ENCODE measurements at places on chromosomes 5 and 9.

DNA sequence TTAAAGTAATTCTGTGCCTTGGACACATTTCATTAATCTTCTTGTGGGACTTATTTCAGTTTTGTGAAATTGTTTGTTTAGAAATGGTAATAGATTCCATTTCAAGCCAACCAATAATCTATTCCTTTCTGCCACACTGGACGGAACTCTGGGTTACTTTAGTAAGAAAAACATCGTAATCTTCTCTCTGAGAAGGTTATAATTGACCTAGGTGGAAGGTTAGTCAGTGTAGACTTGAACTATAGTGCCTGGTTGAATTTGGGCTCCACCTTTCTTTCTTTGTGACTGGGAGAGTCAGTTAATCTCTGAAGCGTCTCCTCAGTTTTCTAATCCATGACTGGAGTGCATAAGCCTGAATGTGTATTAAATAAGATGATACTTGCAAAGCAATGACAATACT is 89.7 kb upstream of the PRLR start:
- no peak for DNase-seq

- no peak for DNase-seq
Measured at GRCh38 chr5:14767053-14767452, 102.5 kb downstream of the OTULIN start.

DNA sequence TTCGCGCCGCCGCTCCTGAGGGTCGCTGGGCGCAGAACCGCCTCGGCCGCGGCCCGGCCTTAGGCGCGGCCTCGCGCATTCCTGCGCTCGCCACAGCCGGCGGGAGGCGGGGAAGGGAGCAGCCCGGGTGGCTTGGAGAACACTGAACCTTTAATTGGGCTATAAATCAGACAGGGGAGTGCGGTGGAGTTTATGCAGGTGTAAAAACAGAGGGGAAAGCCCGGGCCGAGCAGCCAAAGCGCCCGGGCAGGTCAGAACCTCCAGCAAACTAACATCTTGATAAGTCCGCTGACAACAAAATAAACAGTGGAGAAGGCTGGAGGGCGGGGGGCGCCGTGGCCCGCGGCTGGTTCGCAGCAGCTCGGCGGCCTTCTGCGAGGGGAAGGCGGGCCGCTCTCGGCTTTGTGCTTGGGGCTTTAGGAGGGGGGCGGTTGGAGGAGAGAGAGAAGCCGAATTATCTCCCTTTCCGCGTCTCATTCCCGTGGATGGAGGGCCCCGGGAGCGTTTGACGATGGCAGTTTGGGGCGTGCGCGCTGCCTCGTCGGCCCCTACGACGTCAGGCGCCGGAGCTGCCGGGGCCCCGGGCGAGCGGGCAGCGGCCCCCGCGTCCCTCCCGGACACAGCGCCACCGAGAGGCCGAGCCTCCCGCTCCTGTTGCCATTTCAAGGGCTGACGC is 11.3 kb downstream of the FOXD1 start:
- DNase-seq = peak; percentile 61

DNA sequence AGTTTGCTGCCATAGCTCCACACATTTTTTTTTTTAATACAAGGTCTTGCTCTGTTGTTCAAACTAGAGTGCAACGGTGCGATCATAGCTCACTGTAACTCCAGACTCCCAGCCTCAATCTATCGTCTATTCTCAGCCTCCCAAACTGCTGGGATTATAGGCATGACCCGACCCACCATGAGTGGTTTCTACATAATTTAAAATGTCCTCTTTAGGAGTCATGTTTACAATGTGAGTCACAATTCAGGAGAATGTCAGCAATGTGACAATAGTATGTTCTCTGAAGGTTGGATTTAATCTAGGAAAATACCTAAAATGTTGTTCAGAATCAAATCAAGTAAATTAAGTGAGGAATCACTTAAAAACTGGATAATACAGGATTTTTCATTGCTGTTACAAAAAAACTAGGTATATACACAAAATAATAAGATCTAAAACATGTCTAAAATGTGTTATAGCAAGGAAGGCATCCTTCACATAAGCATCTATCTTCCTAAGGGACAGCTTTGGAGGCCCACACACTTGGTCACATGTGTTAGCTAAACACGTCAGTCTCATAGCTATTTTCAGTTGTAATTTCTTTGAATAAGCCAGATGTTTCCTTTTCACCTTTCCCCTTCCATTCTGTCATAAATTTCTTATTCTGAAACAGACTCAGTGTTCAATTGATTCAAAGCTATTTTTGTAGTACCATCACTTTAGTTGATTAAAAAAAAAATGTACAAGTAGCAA is 30.0 kb upstream of the ELAVL2 start:
- no peak for DNase-seq

DNA sequence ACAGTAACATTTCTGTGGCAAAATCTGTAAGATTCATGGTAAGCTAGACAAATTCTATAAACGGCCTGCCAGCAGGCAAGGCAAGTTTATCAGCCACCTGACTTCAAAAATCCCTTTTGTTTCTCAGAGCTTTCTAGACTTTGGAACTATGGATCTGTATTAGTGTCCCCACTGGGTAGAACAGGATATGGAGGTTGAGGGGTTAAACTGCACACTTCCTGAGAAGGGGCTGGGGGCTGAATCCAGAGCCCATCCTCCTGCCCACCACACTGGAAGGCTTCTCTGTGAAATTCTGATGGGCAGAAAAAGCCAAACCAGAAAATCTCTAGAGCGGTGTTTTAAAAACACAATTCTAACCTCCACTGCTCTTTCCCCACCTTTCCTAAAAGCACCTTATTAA is 128.7 kb downstream of the ENTREP1 start:
- DNase-seq = no peak

GRCh38 chr5:102918986-102919610 is 164.0 kb downstream of the PAM start:
- no peak for DNase-seq

GRCh38 chr9:87148331-87149104 is 201.2 kb upstream of the GAS1 start:
- peak; percentile 45 for DNase-seq

GRCh38 chr5:93151896-93152295 is 429.1 kb downstream of the NR2F1-AS1 start:
- no peak for DNase-seq

- DNase-seq = no peak
Measured at GRCh38 chr5:150565868-150566267, 57.9 kb downstream of the NDST1 start.

- DNase-seq = no peak
Measured at GRCh38 chr5:16525651-16526050, 60.1 kb upstream of the ZNF622 start.

DNA sequence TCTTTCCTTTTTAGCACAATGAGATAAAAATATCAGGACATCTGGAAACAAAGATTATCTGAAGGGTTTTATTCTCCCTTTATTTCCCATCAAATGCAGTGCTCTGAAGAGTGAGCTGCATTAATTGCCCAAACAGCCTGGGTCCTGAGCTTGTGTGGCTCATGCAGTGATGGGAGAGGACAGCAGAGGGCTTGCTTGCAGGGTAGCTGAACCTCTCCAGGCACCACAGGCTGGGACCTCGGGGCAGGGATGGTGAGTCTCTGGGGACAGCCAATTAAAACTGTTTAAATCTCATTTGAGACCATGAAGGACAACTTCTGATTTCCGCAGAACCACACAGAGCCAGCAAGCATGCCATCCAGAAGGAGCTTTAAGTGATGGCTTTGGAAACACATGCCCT is 71.2 kb downstream of the PLAC8L1 start:
- no peak for DNase-seq

DNA sequence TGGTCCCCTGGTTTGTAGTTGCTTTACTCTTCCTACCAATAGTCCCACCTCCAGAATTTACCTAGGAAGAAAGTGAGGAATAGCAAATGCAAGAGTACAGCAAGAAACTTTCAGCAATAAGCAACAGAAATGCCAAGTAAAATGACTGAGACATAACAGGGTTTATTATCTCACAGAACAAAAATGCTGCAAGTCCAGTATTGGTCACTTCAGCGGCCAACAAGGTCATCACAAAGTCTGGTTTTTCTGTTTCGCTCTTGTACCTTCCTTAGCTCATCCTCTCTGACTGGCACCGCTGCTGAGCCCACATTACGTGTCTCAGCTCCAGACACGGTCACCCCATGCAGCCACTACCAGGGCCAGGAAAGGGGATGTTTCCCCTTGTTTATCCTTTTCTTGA is 82.7 kb downstream of the RFK start:
- DNase-seq = no peak

GRCh38 chr9:73135394-73135793 is 16.3 kb upstream of the ANXA1 start:
- no peak for DNase-seq

DNA sequence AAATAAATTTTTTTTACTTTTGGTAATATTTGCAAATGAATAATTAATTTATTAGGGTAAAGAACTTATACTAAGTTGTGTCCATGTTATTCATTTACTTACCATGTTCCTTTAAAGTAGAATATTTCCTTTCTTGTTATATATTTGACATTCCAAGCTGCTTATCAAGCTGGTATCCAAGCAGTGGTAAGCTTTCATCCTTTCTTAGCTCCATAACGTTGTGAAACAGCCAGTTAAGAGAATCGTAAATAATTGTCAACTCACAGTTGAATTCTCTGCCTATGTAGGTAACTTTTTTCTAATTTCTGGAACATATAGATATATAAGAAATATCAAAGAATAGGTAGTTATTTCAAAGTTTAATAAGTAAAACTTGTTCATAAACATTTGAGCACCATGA is 36.4 kb downstream of the SLC30A5 start:
- DNase-seq = no peak

DNA sequence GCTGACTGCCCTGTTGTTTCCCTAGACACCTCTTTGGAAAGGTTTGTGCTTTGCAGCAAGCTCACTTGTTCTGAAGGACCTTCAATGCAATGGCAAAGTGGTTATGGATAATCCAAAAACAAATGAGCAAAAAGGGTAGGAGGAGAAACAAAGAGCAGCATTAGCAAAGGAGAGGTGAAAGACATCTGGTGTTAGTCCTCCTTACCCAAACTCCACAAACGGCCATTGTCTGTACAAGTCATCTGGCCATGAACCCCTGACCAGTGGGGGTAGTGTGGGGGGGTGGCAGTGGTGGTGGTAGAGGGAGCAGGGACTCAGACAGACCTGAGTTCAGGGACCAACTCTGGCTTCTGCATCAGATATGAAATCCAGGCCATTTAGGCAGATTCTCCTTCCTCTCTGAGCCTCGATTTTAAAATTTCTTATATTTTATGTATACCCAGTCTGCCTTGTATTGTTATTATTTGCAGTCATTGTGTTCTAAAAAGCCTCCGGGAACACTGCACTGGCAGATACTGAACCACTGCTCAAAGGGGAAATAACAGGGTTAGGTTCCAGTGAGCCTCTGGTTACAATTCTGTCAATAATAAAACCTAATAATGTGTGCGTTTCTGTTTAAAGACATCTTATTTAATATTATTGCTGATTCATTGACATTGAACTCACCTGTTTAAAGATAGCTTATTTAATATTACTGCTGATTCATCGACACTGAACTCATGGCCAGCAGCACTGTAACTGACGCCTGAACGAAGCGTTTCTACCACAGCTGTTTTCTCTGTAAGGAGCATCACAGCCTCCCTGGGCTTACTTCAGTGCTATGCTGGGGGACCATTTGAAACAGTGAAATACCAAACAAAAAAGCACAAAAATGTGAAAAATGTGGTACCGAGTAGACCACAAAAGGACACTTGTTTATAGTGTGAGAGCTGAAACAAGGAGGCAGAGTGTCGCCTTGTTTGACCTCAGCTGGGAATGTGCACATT is 156.0 kb downstream of the SEC61B start:
- DNase-seq = no peak

- peak; percentile 31 for DNase-seq
Measured at GRCh38 chr5:179805529-179806249, 977 bp downstream of the MGAT4B start.

- peak; percentile 59 for DNase-seq
Measured at GRCh38 chr9:69412741-69413150, 87.7 kb downstream of the ENTREP1 start.

GRCh38 chr5:142145106-142145900 is 36.7 kb downstream of the NDFIP1 start:
- DNase-seq = peak; percentile 74

DNA sequence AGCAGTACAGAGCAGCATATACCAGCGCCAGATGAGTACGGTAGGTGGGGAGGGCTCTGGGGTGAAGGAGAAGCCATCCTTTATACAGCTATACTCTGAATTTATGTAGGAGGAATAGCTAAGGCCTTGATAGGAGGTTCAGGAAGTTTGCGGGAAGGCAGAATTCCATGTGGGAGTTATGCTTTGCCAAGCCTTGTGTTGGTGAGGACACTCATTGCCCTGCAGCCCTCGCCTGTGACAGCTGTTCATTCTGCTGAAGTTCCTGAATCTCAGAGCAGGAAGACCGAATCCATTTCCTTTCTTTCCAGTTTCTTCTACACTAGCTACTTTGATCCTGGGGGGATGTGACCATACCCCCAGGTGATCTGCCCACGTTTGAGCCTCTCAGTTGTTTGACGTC is 7.7 kb downstream of the MFAP3 start:
- no peak for DNase-seq

- DNase-seq = no peak
Measured at GRCh38 chr5:157952374-157952685, 93.4 kb upstream of the CLINT1 start.

DNA sequence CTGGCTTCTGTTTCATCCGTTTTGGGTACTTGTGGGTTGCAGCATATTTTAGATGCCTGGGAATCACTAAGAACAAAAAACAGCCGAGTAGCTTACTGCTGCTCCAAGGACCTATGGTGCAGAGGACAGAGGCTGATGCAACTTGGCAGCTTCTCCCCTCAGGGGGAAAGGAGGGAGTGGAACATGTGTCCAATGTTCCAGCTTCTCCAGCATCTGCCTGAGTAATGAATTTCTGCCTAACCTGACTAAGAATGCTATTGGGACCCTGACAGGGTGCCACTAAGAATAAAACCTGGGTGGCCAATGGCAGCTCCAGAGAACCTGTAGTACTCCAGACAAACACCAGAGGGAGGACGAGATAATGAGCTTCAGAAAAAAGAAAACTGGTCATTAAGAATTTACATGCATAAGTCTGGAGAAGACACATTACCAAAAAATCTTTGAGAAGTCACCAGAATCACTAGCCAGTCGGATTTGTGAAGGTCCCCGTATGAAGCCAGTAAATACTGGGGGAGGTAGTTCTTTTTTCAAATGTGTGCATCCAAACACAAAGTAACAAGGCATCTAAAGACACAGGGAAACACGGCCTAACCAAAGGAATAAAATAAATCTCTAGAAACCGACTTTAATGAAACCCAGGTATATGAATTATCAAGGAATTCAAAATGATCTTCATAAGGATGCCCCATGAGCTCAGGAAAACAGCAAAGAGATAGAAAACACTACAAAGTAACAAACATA is 293.5 kb downstream of the HINT1 start:
- DNase-seq = peak; percentile 49

DNA sequence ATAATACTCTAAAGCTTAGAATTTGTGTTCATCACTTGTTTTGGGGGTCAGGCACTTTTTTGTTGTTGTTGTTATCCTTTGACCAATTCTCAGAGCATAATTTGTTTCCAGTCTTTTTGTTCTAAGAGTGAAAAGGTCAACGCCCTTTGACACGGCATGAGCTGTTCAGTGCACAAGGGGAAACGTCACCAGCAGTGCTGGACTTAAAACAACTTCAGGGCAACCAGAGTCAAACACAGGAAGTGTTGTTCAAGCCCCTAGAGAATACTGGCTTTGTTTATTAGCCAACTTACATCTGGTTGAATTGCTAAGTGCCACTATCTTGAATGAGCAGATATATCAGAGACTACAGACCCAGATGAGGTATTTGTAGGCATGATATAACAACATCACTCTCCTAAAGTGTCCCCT is 368.9 kb downstream of the TMEM161B start:
- DNase-seq = no peak

- no peak for DNase-seq
Measured at GRCh38 chr5:196350-196749, 5.1 kb downstream of the LRRC14B start.
